ENCODE measurements at places on chromosomes 4 and X.

DNA sequence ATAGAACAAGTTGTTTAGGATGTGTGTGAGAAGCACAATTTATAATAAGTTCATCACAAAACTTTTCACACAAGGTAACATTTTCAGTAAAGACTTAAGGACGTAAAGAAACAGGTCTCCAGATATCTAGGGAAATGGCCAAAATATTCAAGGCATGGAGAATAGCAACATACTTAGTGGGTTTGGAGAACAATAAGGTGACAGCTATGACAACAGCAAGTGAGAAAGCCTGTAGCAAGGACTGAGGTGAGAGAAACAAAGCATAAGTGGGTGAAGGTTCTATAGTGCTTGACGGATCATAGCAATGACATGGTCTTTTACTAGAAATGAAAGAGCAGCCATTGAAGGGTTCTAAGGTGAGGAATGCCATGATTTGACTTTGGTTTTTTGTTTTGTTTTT is 1337.3 kb downstream of the PCDH18 start:
- no peak for DNase-seq

GRCh38 chr4:184171011-184171410 is 46.7 kb downstream of the ENPP6 start:
- DNase-seq: no peak

GRCh38 chr4:24335616-24336015 is 248.7 kb downstream of the DHX15 start:
- no peak for DNase-seq

DNA sequence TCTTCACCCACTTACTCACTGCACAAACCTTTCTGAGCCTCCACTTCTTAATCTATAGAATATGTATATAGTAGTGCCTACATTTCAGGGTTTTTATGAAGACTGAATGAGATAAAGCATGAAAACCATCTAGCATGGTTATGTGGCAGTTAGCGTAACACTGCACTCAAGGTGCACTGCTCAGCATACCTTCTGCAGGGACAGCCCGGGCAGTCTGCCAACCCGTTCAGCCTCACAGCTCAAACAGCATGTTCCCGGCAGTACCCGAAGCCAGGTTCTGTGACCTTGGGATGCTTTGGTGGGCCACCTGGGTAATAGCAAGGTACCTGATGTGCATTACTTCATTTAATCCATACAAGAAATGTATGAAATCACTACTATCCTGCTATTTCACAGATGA is 81.4 kb downstream of the DOCK11 start:
- DNase-seq: no peak

- no peak for DNase-seq
These were observed 44.5 kb upstream of the RASGEF1B start for GRCh38 chr4:81516241-81516640.

GRCh38 chr4:121666091-121666679 is 30.6 kb downstream of the ANXA5 start:
- no peak for DNase-seq

- DNase-seq: no peak
These were observed 2.8 kb downstream of the CCNG2 start for GRCh38 chr4:77159806-77160205.

DNA sequence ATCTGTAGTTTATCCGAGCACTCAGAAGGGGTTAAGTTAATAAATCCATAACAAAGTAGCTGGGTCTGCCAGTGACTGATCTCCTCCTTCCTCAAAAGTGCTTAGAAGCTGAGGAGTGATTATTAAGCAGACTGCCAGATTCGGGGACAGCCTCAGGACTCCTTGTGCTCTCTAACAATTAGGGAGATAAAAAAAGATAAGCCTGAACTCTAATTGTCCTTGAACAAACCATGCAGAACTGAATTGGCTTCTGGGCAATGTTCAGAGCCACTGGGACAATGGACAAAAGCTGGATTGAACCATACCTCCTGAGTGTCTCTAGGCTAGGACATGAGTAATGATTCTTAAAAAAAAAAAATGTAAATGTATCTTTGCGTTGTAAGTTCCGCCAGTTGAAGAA is 22.7 kb upstream of the GRPR start:
- DNase-seq: no peak

DNA sequence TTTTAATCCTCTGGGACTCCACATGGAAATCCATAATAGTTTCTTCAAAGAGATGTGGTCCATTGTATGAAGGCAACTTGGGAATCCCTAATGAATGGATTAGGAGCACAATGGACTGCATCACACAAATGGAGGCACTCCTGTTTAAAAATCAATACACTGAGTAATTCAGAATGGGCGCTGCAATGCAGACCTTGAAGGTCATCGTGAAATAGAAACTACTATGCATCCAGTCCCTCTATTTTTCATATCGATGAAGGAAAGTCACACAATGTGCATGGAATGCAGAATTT is 98.8 kb upstream of the EGFL6 start:
- no peak for DNase-seq

DNA sequence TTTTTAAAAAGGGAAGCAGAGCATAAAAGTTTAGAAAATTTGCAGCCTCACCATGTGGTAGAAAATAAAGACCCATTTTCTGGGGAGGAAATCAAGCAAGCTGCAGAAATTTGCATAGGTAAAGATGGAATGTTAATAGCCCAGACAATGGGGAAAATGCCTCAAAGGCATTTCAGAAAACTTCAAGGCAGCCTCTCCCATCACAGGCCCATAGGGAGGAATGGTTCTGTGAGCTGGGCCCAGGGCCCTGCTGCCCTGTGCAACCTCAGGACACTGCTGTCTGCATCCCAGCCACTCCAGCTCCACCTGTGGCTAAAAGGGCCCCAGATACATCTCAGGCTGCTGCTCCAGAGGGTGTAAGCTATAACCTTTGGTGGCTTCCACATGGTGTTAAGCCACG is 137.9 kb downstream of the INPP4B start:
- no peak for DNase-seq

DNA sequence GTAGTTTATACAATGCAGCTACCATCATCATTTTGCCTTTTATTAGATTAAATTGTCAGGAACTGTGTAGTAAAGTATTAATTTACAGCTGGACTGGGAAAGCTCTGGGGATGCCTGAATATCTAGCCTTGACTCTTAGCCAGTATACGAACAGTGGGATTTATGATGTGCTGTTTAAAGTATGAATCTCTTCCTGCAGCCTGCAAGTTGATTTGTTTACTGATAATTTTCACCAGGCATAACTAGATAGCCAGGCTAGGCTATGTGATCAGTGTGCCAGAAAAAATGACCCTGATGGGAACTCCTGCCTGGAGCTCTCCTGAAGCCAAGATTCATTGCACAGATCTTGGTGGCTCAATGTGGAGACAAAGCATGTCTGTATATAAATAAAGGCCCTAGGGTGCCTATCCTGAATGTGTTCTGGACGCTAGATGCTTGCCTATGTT is 119.2 kb downstream of the SCLT1 start:
- no peak for DNase-seq
